CMK (cell line): ENCODE measurements at places on chromosomes 6 and 20.

DNA sequence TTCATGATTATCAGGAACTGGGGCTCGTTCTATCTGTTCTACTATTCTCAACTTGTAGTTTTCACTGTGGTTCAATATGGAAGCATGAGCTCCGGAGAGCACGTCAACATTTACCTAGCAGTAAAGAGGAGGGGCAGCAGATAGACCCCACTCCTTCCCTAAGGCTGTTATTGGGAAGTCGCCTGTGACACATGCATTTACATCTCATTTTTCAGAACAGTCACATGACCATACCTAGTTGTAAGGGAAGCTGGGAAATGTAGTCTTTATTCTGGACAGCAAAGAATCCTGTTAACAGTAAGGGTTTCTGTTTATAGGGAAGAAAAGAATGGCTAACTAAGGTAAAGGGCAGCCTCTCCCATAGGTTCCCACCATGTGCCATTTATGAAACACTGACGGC is 158.3 kb downstream of the ZFP64 start:
- no peak for DNase-seq

DNA sequence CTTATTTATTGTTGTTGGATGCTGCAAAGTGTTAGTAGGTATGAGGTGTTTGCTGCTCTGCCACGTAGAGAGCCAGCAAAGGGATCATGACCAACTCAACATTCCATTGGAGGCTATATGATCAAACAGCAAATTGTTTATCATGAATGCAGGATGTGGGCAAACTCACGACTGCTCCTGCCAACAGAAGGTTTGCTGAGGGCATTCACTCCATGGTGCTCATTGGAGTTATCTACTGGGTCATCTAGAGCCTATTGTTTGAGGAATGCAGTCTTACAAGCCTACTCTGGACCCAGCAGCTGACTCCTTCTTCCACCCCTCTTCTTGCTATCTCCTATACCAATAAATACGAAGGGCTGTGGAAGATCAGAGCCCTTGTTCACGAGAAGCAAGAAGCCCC is 12.1 kb downstream of the MICB start:
- no peak for DNase-seq

- DNase-seq = no peak
Measured at GRCh38 chr20:52996658-52997057, 24.5 kb downstream of the TSHZ2 start.

GRCh38 chr6:37766717-37767116 is 52.8 kb upstream of the ZFAND3 start:
- DNase-seq = no peak

GRCh38 chr6:41697861-41698781 is 37.3 kb downstream of the TFEB start:
- DNase-seq = no peak

GRCh38 chr20:24737212-24737850 is 211.7 kb upstream of the CST7 start:
- no peak for DNase-seq

- no peak for DNase-seq
Measured at GRCh38 chr6:148448369-148449012, 105.9 kb downstream of the SASH1 start.

DNA sequence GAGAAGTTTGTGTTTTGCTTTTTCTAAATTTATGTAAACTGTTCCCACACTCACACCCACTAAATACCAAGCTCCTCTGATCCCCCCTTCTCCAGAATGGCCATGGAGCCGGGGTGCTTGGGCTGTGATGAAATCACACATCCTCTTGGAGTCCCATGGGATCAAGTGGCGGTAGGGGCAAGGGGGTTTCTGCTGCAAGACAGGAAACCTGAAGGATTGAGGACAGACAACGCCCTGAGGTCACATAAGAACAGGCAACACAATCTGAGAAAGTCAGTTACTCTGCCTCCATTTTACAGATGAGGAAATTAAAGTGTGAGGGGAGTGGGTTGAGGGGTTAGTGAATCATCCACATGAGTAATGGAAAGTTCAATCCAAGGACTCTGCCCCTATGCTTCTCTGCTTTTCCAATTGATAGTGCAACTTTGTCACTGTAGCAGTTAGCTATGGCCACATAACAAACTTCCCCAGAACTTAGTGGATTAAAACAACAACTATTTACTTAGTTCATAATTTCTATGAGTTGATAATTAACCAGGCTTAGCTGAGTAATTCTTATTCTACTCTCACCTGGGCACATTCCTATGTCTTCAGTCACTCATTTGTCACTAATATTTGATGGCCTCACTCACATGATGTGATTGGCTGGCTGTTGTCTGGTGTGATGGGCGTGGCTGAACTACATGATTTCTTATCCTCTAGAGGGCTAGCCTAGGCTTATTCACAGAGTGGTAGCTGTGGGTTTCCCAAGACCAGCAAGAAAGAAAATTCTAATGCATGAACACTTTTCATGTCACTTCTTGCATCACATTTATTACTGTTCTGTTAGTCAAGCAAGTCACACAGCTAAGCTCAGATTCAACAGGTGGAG is 311.1 kb upstream of the RNF24 start:
- DNase-seq = no peak

DNA sequence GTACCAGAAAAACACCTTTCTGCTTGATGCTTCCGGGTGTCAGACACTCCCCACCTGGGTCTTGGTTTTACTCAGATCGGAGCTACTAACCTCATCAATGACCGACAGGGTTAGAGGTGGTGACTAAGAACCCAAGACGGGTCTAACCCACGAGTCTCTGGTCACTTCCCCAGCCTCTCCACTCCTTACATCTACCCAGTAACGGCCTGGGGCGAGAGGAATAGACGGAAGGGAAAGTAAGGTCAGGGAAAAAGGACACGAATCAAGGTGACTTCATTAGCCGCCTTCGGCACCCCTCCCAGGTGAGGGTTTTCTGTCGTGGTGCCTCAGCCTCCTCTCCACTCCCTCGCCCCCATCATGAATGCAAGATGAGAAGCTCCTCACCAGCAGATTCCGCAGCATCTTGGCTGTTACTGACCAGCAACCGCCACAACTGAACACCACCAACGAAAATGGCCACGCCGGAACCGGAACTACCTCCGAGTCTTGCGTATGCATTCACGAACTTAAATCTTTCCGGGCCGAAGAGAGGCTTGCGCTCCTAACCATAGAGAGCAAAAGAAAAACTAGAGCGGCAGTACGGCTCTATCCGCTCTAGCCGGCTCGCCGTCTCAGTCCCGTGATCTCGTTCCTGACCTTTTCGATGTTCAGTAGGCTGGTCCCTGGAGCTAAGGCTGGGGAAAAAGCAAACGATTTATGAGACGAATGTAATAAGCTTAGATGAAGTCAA is at the start of gene COX7A2:
TSS of gene COX7A2 (minus strand) at position 469 of the 730 bp plus-strand sequence. CDS start at position 402, 67 bp downstream.
- DNase-seq = peak; percentile 80

DNA sequence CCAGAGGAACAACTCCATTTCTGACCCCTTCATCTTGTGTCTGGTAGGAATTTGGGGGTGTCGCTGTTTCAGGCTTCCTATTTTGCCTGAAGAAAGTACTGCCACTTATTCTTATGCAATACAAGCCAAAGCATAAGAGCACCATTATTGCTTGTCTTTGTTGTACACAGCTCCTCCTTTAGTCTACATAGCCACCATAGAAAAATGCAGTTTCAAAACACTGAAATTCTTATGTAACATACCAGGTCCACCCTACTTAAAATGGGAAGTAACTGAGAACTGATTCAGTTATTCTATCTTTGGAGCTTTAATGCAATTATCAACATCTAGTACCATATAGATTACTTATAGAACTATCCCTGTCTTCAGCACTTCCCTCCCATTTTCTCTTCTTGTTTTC is 255.5 kb downstream of the ARHGAP18 start:
- no peak for DNase-seq

DNA sequence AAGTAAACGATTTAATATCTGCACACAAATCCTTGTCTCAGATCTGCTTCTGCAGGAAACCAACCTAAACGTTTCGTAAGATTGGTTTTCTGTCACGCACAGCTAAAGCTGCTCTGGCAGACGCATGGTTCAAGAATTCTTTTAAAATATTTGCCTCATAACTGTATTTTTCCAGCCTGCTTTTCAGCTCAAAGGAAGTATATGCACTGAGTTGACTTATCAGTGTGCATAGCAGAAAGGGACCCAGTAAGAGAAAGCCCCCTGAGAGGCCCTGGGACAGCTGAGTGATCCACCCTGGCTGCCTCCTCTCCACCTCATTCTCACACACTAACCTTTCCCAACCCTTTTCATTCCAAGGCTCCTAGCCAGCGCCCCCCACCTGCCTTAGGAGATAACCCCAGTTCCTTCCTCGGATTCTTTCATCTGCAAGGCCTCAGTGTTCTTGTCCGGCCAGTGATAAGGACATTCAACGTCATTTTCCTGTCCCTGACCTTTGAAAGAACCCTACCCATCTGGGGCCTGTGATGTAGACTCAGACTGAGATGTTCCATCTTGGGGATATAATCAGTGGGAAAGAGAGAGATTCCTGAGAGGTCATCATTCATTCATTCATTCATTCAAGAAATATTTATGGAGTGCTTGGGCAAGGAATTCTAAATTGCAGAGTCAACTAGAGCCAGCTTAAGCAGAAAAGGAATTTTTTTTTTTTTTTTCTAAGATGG is 22.4 kb upstream of the SLC9A8 start:
- peak; percentile 90 for DNase-seq

DNA sequence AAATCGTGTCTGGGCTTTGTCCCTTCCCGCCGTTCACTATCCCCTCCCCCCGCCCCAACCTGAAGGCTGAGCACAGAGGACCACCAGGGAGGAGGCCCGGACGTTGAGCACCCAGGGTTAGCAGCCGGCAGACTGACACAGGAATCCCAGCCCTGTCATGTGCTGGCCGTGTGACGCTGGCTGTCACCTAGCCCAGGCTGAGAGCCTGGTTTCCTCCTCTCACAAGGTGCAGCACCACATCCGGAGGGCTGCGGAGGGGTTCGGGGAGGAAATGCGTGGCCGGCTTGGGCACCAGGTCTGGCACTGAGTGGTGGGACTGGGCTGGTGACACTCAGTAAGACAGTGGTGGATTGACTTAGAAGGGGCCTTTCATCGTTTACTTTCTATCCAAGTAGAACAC is 4.6 kb upstream of the LSM14B start:
- no peak for DNase-seq

GRCh38 chr6:50213146-50213545 is 163.4 kb upstream of the DEFB112 start:
- no peak for DNase-seq
